ENCODE measurements at places on chromosomes 6 and 20.

- no peak for DNase-seq
Measured at GRCh38 chr6:164006459-164006858, 591.9 kb downstream of the QKI start.

DNA sequence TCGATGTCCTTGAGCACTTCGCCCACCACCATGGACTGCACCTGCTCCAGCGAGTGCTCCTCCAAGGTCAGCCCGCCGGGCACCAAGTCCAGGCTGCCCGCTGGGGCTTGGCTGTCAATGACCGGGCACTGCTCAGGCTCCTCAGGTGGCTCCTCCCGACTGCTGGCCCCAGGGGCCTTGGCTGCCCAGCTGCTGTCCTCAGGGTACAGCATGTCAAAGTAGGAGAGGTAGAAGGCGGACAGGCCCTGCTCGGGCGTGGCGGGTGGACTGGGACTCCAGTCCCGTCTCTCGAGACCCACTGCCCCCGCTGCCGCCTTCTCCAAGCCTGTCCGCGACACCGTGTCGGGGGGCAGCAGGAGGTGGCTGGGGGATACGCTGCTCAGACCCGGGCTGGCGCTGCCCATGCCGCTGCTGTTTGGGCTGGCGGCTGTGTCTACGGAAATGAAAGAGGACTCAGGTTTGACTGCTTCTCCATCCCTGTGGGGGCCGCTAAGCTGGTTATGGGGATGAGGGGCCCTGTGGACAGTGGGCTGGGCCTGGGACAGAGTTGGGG, 12.0 kb downstream of the SPDEF start:
- DNase-seq: no peak

DNA sequence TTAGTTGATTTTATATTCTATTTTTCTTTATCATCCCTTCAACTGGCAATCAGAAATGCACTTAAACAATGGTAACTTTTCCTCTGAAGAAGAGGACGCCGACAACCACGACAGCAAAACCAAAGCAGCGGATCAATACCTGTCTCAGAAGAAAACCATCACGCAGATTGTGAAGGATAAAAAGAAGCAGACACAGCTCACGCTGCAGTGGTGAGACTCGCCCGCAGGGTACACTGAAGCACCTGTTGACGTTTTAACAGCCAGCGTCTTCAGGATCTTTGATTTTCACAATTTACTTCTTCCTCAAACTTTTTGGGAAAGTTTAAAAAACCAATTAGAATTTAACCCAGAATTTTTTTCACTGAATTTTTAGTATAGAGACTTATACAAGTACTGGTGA, 701 bp downstream of the RFX6 start:
- peak; percentile 6 for DNase-seq

- no peak for DNase-seq
Measured at GRCh38 chr6:1832844-1833787, 223.4 kb downstream of the FOXC1 start.

- no peak for DNase-seq
Measured at GRCh38 chr6:46772762-46773161, 20.4 kb upstream of the MEP1A start.

GRCh38 chr6:166553563-166554271, 32.8 kb downstream of the RAMACL start:
- DNase-seq: no peak

DNA sequence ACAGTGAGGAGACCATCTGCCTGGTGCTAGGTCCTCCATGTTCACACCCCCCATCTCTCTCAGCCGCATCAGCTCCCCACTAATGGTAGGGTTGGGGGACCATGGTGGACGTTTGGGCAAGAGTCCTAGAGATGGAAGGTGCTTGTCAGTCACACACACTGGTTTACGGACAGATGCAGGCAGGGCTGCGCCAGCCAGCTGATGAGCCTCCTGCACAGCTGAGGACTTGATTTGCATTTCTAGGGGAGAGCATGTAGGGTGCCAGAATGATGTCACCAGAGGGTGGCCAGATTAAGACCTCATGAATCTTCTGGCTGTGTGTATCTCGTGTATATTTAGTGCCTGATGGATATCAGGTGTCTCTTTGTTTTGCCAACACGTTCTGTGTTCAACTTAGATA, 28.6 kb downstream of the CST8 start:
- no peak for DNase-seq

- no peak for DNase-seq
Measured at GRCh38 chr6:15254070-15254975, 8.5 kb downstream of the JARID2 start.

GRCh38 chr20:50224531-50225255, 34.1 kb downstream of the CEBPB start:
- DNase-seq: peak; percentile 39

GRCh38 chr6:138607478-138608433, 108.5 kb upstream of the NHSL1 start:
- DNase-seq: no peak

DNA sequence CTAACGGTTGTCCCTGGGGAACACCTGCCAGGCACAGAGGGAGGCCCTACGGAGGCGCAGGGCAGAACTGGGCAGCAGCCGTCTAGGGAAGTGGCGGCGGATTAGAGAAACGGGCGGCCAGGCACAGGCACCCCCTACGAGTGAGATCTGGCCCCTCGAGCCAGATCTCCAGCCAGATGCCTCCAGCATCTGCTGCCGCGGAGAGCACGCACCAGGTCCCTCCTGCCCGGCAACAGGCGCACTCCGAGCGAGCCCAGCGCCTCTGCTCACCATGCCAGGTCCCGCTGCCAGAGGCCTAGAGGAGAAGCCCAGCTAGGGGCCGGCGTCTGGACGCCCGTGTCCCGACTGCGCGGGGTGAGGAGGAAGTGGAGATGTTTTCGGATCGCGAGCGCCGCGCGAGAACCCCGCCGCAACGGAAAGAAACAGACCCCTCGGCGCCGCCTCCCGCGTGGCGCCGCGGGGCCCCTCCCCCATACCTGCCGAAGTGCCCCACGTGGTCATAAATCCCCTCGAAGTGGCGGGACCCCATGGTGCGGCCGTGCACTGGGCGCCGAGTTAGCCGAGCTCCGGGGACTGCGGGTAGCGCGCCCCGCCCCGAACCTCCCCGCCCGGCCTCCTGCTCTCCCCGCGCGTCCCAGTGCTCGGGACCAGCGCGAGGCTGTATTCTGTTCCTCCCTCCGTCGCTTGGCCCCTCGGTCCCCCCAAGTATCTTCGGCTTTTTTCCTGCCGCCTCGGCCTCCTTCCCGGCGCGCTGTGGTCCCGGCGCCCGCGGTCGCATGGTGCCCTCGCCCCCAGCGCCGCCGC, at the start of gene SLC22A16:
Gene SLC22A16 (minus strand): TSS at position 568 of the 804 bp plus-strand sequence. CDS start 39 bp downstream, at position 529.
- no peak for DNase-seq

- no peak for DNase-seq
Measured at GRCh38 chr20:47818466-47818865, 33.2 kb upstream of the SULF2 start.

- no peak for DNase-seq
Measured at GRCh38 chr6:16105854-16106253, 23.0 kb upstream of the MYLIP start.

DNA sequence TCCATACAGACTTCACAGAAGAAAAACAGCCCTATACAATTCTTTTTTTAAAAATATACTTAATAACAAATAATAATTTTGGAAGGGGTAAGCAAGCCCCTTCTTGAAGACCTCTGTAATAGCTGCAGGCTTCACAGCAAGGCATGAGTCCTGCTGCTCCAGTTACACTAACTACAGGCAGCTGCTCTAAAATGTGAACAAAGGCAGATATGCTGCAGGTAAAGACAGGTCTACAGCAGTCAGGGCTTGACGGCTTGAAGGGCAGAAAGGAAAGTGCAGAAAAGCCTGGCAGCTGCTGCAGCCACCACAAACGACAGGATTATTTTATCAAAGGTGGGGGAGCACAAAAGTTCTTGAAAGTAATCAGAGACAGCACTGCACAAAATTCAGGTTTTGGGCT, 11.3 kb downstream of the FAXC start:
- DNase-seq: no peak

GRCh38 chr20:37396416-37397075, 50.6 kb downstream of the SRC start:
- peak; percentile 61 for DNase-seq

GRCh38 chr6:79670789-79671188, 39.7 kb downstream of the SH3BGRL2 start:
- no peak for DNase-seq

GRCh38 chr6:41519305-41519744, 26.9 kb upstream of the FOXP4 start:
- no peak for DNase-seq

DNA sequence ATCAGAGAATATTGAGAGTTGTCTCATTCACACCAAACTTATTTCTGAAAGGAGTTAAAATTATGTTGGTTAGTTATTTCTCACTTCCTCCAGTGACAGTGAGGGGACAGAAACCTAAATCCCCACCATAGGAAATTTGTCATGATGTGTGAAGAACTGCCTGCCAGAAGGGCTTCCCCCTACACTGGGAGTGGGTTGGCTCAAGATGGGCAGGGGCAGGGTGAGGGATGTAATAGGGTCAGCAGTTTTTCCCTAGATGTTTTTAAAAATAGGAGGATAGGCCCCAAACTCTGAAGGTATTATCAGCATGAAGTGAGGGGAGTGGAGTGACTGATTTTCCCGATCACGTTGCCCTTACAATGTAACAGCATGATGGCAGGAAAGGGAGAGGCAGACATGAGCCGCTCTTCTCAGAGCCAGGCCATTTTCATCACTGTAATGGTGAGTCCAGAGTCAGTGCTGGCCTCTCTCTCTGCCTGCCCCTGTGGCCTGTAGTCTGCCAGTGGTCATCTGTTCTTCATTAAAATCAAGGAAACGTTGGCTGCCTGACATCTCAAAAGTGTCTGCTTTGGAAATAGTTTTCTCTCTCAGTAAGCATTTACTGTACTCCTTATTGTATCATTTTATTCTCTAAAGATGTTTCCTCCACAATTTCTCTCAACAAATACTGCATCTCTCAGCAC, 59.8 kb upstream of the SYNJ2 start:
- no peak for DNase-seq

GRCh38 chr6:12037798-12038197, 25.7 kb downstream of the HIVEP1 start:
- DNase-seq: no peak

- DNase-seq: no peak
Measured at GRCh38 chr6:161349886-161350285, 76.0 kb upstream of the AGPAT4 start.

- DNase-seq: no peak
Measured at GRCh38 chr20:4299773-4300172, 284.4 kb upstream of the RNF24 start.

- DNase-seq: no peak
Measured at GRCh38 chr20:54058420-54059139, 11.8 kb downstream of the BCAS1 start.

- DNase-seq: no peak
Measured at GRCh38 chr6:144346719-144347447, 61.7 kb downstream of the UTRN start.

- DNase-seq: no peak
Measured at GRCh38 chr20:57282670-57283361, 16.4 kb upstream of the BMP7 start.

DNA sequence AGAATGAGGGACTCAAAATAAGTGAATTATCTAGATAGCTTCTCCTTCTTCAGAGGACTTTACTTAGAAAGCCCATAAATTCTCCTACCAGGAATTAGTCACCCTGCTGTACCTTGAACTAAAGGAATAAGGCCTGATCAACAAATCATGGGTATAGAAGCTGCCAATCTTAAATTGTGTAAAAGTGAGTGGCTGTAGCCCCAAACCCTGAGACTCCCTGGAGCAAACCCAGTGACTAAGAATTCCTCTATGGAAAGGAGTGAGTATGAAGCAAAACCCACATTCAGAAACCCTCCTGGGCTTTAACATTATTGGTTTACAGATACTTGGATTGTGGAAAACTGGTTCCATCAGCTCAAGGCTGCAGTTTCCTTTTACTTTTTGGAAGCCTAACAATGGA, 285.8 kb upstream of the TBX18 start:
- no peak for DNase-seq

- DNase-seq: no peak
Measured at GRCh38 chr6:114863610-114864009, 520.8 kb upstream of the HS3ST5 start.

DNA sequence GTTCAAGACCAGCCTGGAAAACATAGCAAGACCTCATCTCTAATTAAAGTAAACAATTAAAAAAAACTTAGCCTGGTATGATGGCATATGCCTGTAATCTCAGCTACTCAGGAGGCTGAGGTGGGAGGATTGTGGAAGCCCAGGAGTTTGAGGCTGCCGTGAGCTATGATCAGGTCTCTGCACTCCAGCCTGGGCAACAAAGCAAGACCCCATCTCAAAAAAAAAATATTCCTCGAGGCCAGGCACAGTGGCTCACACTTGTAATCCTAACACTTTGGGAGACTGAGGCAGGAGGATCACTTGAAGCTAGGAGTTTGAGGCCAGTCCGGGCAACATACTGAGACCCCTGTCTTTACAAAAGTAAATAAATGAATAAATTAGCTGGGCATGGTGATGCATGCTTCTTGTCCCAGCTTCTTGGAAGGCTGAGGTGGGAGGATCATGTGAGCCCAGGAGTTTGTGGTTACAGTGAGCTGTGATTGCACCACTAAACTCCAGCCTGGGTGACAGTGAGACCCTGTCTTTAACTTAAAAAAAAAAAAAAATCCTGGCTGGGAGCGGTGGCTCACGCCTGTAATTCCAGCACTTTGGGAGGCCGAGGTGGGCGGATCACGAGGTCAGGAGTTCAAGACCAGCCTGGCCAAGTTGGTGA, 9.3 kb upstream of the C2 start:
- DNase-seq: no peak

DNA sequence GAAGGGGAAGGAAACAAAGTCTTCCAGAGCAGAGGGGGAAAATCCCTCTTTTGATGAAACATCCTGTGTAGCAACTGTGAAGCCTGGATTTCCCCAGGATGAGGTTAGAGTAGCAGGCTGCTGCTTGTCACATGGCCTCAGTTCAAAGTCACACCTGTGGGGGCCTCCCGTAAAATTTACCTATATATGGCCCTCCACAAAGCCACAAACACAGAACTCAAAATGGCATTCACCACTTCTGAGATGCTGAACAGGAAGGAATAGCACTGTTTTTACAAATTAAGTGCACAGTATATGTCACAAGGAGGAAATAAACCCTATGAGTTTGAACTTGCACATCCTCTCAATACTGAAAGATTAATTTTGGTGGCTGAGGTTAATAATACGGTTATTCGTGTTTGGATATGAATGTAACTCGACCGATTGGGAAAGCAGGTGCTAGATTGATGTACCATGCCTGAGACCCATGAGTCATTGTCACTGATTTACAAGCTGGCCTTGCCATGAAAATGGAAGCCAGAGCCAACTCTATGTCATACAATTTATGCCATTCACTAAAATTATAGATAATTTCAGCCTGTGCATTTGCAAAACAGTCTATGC, 70.6 kb downstream of the SGK1 start:
- no peak for DNase-seq

- DNase-seq: no peak
Measured at GRCh38 chr6:90008189-90008907, 114.1 kb downstream of the GJA10 start.

- no peak for DNase-seq
Measured at GRCh38 chr6:56838965-56839364, 115.9 kb upstream of the BEND6 start.

GRCh38 chr20:33008336-33009213, 1.1 kb downstream of the BPIFB2 start:
- no peak for DNase-seq

- no peak for DNase-seq
Measured at GRCh38 chr6:82917346-82918064, 148.1 kb downstream of the UBE3D start.
